H9 (cell line): ENCODE measurements at places on chromosomes 4 and X. TPM values are rescaled to one million over a fixed set of nuclear protein-coding genes. Genes with fewer than 3 reads are reported as not detected.

DNA sequence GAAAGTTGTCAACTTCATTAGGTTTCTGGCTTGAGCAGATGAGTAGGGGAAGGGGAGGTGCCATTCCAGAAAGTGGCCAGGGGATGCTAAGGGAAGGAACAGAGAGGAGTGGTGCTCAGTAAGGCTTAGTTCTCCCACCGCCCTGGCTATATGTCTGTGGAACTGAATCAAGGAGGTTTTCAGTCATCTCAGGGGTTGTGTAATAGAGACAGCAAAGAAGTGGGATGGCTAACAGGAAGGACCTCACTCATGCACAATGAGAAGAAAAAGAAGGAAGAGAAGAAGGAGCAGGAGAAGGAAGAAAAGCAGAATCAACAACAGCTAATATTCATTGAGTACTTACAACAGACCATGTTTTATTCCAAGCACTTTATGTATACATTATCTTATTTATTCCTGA lies 368.7 kb downstream of the MID1IP1 start:
- no peak for DNase-seq
- no peak overlapping the region for H3K27ac ChIP-seq
- no peaks in the 10 kb centered on the region for H3K36me3 ChIP-seq
- 0 out of 2 replicates have a peak, but pooled peaks cover 4% of the 10 kb centered on the region for H3K4me1 ChIP-seq
- no peaks in the 10 kb centered on the region; the same call in 1 of the 2 replicates for H3K27me3 ChIP-seq

GRCh38 chr4:47505666-47506065 lies 20.6 kb downstream of the ATP10D start:
- no peak for DNase-seq
- no peak overlapping the region for H3K27ac ChIP-seq
- H3K27me3 ChIP-seq = no peaks in the 10 kb centered on the region
- no peaks in the 10 kb centered on the region for H3K36me3 ChIP-seq
- no peaks in the 10 kb centered on the region for H3K4me1 ChIP-seq

- no peaks in the 10 kb centered on the region; the same call in 1 of the 2 replicates for H3K4me1 ChIP-seq
- H3K27me3 ChIP-seq = no peaks in the 10 kb centered on the region
- peaks cover 74% of the 10 kb centered on the region for H3K36me3 ChIP-seq
- no peak overlapping the region for H3K4me3 ChIP-seq
These were observed 76.2 kb upstream of the CD99 start for GRCh38 chrX:2614911-2615310.

DNA sequence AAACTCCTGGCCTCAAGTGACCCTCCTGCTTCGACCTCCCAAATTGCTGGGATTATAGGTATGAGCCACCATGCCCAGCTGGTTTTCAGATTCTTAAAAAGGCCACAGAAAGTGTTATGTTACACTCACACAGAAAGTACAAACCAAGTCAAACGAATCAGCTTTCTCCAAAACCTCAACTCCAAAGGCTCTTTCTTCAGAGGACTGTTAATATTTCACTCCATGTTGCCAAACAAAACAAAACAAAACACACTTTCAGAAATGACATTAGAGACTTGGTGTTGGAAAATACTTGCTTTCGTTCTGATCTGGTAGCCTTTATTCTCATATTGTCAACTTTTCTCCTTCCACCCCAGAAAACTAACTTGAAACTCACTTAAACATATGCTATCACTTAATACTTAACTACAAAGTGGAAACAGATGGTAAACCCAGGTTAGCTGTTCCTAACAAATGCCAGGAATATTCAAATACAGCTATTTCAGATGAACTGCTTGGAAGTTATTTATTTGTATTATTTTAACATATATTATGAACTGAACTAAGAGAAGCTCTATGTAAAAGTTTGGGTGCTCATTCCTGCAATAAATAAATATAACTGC lies 34.7 kb downstream of the RLIM start:
- H3K4me1 ChIP-seq = no peaks in the 10 kb centered on the region
- H3K27me3 ChIP-seq = no peaks in the 10 kb centered on the region
- no peak for DNase-seq
- H3K4me3 ChIP-seq = no peak overlapping the region
- H3K36me3 ChIP-seq = peaks cover 6% of the 10 kb centered on the region

DNA sequence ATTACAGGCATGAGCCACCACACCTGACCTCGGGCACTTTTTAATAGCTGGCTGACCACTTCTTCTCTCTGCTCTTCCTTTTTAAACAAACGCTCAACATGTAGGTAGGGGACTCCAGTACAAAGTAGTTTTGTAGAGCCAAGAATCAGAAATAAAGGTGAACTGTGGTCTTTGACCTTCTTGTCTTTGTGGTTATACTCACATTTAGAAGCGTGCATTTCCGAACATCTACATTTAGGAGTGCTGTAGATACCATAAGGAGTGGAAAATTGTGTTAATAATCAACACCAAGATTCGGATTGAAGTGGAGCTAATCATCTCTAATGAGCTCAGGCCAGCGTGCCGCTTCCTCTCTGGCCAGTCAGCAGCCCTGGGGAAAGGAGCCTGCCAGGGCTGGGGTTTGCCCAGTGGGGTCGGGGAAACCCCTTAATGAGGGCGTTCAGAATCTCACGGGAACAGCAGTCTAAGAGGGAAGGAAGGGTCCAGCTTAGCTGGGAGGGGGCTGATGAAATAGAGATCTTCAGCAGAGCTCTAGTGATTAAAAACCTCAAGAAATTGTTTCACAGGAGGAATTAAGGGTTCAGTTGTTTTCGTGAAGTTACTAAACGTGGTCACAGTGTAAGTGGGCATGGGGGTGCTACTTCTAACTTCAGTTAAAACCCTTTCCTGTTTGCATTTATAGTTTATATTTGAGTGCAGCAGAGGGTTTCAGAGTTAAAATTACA lies 81.2 kb downstream of the GAB1 start:
- no peak for DNase-seq
- no peaks in the 10 kb centered on the region for H3K4me1 ChIP-seq
- H3K4me3 ChIP-seq = no peak overlapping the region
- no peak overlapping the region for H3K27ac ChIP-seq

- no peaks in the 10 kb centered on the region for H3K27me3 ChIP-seq
- no peak for DNase-seq
- H3K36me3 ChIP-seq = no peaks in the 10 kb centered on the region
- H3K4me1 ChIP-seq = no peaks in the 10 kb centered on the region
- no peak overlapping the region for H3K27ac ChIP-seq
These were observed 263.1 kb downstream of the PTTG2 start for GRCh38 chr4:38223306-38223705.

DNA sequence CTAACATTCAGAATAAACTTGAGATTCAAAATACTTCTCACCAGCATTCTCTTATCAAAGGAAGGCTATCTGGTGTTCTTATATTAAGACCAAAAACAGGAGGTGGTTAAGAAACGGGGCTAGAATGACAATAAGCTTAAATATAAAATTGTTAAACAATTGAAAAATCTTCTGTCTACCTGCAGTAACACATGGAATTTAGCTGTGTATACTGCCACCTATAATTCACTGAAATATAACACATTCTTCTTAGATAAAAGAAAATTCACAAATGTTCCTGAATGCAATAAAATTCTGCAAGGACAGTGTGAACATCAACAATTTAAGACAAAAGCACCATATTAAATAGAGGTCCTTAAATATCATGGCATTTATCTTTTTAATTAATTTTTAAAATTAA lies 11.5 kb upstream of the PCDH10 start:
- DNase-seq = no peak
- H3K4me1 ChIP-seq = no peaks in the 10 kb centered on the region
- 0 out of 3 replicates have a peak, but pooled peaks cover 1% of the 10 kb centered on the region for H3K36me3 ChIP-seq
- H3K27ac ChIP-seq = no peak overlapping the region
- no peaks in the 10 kb centered on the region for H3K27me3 ChIP-seq
- H3K4me3 ChIP-seq = no peak overlapping the region

- H3K36me3 ChIP-seq = peaks cover 2% of the 10 kb centered on the region; the same call in 1 of the 3 replicates
- H3K4me1 ChIP-seq = no peaks in the 10 kb centered on the region
- H3K27ac ChIP-seq = no peak overlapping the region
- H3K4me3 ChIP-seq = no peak overlapping the region
These were observed 58.8 kb downstream of the PPP4R3C start for GRCh38 chrX:27404366-27404765.

Gene APLN
- total RNA-seq = 0.18 and 0.24 TPM in 2 replicates

Gene PRDM5
- total RNA-seq = 21.7 and 23.2 TPM in 2 replicates
